ENCODE measurements at places on chromosomes 1 and 21.

DNA sequence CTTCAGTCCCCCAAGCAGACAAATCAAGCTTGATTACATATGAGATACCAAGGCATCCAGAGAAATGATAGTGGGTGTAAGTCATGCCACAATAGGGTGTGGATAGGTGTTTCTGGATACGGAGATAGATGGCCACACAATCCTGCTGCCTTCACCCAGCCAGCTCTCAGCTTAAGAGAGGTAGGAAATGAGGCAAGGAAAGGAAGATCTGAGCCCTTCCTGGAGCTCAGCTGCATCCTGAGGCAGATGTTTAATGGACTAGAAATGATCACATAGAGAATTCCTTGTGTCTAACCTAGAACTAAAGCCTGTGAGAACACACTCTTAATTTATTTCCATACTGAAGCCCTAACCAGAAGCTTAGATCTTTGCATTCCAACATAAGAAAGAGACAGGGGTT, 210.3 kb downstream of the ST6GALNAC3 start:
- no peak for DNase-seq

DNA sequence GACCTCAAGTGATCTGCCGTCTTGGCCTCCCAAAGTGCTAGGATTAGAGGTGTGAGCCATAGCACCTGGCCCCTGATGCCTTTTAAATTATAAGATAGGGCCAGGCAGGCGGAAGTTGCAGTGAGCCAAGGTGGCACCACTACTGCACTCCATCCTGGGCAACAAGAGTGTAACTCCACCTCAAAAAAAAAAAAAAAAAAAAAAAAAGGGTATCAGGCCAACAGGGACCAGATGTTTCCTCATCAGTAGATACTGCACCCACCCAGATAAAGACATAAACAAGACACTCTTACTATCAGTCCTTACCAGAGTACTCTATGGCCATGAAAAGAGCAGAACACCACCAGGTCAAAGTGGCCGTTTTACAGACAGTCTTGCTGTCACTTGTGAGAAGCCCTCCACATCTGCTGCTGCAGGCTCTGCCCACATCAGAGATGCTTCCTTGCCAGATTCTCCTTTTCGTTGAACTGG, 3.3 kb downstream of the C21orf58 start:
- no peak for DNase-seq

DNA sequence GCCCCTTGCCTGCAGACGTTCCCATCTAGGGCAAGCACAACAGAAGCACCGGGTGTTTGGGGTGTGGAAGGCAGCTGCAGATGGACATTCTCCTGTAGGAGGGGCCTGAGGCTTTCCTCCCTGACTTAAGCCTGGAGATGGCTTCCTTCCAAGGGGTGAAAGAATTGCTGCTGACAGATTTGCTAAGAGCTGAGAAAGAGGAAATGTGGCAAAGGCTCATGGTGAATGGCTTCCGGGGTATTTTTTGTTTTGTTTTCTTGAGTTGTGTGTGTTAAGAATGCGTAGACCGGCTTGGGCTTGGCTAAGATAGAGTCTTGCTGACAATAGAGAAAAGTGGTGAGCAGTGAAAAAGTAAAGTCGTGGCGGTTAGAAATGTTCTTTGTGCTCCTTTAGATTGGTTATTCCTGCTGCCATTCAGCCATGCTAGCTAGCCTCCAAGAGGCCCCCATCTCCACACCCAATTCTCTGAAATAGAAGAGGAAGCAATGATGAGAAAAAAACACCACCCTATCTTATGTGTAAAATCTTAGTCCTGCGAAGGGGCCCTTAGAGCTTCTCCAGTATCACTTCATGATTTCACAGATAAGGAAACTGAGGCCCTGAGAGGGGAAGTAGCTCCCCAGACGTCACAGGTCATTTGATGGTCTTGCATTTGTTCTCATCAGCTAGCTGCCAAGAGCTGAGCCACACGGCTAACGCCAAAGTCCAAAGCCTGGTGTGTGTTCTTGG, 36.9 kb downstream of the EIF2D start:
- DNase-seq: no peak

- no peak for DNase-seq
Observed at GRCh38 chr1:174041369-174041768, 19.2 kb upstream of the RC3H1 start.

Measured in T-helper 2 cell (primary cell).